ENCODE measurements at places on chromosomes 5 and 9.

DNA sequence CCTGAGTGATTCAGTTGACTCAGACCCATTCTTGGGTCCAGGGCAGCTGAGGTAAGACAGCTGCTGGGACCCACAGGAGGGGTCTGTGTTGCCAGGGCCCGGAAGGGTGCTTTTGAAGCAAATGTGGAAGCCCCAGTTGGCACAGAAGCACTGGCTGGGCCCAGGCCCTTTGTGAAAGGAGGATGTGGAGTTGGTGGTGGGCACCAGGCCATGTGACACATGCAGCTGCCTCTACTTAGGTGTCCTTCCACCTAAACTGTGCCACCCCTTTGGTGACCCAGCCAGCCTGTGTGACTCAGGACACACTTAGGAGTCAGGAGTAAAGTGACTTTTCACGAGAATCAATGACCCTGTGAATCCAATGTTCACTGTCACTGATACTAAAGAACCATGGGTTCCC is 114.3 kb upstream of the SLC25A48 start:
- no peak for DNase-seq

DNA sequence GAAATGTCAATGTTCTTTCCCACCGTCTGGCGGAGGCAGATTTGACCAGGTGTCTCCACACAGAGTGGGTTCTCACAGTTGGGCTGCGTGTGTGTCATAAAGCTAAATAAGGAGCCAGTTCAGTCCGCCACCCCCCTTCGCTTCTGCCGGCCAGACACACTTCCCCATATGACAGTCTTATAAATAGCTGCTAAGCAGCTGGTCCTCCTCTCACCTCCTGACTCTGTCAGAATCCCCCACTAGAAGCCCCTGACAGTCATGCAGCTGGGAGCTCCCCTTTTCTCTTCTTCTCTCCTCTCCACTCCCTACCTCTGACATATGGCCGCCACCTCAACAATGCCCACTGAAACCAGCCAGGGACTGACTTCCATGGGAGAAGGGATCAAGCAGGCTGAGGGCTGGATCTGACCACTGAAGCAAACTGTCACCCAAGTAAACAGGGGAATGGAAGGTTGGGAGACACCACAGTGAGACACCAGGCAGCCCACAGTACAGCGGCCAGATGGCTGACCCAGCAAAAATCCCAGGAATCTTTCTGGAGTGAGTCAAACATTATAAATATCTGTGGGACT is 141.9 kb upstream of the EFNA5 start:
- peak; percentile 37 for DNase-seq

- DNase-seq = no peak
Measured at GRCh38 chr5:97046270-97046982, 96.0 kb downstream of the LIX1 start.

GRCh38 chr5:59744531-59744992 is 149.0 kb downstream of the PDE4D start:
- no peak for DNase-seq

GRCh38 chr9:34563262-34563661 is 26.3 kb downstream of the CNTFR start:
- DNase-seq = no peak

DNA sequence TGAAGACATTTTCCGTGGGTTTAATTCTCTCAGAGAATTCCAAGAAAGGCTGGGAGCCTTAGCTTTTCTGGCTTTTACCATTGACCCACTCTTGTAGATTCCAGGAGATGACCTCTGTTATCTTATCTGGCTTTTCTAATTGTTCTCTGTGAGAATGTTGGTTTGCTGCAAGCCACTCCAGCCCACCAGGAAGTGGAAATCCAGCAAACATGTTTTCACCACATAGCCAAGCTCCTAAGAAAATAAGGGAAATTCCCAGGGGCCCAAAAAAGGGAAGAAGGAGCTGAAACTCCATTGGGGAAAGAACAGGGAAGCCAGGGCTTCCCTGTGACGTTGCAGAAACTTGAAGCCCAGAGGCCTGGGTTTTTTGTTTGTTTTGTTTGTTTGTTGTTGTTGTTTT is 19.7 kb downstream of the GPR107 start:
- DNase-seq = no peak

- DNase-seq = no peak
Measured at GRCh38 chr5:155844542-155844941, 482.4 kb upstream of the SGCD start.

All from right hindlimb (tissue), 1 donor.